ENCODE measurements at places on chromosomes 7 and 10.

GRCh38 chr10:66941491-66941890 lies 15.7 kb downstream of the LRRTM3 start:
- DNase-seq: no peak

DNA sequence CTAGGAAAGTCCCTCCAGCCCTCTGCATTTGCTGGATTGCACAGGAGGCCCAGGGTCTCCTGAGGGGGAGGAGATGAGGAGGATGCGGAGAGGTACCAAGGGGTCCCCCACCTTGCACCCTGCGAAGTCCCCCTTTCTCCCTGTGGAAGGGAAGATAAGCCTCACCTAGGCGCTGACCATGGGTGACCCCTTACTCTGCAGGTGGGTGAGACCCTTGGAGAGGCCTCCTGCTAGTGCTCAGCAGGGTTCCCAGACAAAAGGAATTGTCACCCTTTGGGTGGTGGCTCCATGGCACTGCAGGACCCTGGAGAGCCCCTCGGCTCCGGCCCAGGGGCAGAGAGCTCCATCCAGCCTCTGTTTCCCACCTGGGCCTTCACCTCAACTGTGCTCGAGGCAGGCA lies 107.0 kb upstream of the RET start:
- DNase-seq: peak; percentile 6

DNA sequence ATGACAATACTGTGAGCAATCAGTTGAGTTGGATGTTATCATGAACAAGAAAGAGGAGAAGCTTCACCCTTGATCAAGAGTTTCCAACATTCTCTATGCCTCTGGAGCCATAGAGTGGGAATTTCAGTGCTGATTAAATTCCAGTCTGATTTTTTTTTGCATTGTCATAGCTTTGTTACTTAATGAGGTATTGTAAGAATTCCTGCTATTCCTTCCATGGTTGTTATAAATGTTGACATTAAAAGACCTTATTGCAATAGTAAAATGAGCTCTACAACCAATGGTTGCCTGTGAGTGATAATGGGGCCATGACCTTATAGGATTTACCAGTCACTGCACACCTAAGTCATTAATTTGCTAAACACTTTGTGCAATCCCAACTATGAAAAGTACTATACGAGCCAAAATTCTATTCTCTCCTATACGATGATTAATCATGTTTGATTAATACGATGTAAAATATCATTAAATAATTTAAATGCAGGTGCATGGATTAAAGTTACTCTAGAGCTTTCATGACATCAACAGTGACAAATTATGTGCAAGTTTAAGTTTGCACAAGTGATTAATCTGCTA lies 353.2 kb upstream of the KLF6 start:
- DNase-seq: no peak

DNA sequence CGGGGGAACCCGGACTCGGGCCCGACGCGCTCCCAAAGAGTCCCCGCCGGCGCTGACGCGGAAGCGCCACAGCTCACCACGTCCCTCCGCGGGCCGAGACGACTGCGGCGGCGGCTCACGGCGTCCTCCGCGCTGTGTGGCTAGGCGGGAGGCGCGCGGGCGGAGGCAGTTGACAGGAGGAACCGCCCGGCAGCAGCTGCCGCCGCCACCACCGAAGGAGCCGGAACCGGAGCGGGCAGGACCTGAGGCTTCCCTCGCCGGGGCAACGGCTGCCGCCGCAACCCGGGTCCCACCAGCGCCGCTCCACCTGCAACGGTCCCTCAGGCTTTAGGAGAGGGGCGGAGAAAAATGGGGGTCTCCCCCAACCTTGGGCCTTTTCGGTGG lies 334 bp downstream of the ZNF800 start:
- DNase-seq: peak; percentile 72

DNA sequence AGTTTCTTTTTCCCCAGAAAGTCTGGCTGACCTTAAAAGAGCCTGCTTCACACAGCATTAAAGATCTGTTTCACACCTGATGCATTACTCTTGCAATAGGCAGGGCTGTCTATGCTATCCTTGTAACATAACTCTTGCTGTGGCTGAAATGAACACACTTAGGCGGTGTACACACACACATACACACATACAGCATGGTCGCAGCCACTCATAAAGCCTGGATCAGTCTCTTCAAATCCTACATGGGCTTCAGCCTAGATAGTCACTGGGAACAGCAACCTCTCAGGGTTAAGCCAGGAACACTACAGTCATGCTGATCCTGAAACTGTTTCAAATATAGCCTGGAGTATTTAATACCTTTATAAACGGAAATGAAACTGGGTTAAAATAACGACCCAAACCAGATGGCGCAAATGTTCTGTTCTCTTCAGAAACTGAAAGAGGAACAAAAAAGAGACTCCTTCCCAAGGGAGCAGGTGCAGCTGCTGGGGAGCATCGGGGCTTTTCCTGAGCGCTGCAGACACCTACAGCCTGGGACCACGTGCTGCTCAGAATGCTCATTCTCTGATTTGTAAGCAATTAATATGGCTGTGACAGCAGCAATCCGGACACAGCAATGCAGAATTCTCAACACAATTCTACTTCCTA lies 61.0 kb upstream of the SFMBT2 start:
- DNase-seq: no peak

All from stimulated activated CD4-positive, alpha-beta T cell treated with anti-CD3 and anti-CD28 coated beads, Interleukin-2, amount 100 ng/mL, for 24 hours (primary cell).